ENCODE measurements at places on chromosomes 5 and 9.

GRCh38 chr5:14236757-14237156, 93.6 kb downstream of the TRIO start:
- no peak for DNase-seq

DNA sequence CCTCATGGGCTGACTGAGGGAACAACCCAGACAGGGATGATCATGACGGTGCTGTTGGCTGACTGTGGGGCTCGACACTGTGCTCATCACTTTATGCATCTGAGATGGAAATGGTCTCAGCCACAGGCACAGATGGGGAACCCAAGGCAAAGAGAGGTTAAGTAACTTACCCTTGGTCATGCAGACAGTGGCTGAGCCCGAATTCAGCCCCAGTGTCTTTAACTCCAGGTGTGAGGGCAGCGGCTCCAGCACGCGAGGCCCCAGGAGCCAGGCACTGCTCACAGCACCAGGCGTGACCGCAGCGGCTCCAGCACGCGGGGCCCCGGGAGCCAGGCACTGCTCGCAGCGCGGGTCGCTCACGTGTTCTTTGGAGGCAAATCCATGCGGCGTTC, 45.3 kb upstream of the FCN1 start:
- no peak for DNase-seq

- no peak for DNase-seq
Observed at GRCh38 chr5:173454361-173454735, 126.1 kb upstream of the STC2 start.

- no peak for DNase-seq
Observed at GRCh38 chr5:67283988-67284487, 87.4 kb upstream of the CD180 start.

DNA sequence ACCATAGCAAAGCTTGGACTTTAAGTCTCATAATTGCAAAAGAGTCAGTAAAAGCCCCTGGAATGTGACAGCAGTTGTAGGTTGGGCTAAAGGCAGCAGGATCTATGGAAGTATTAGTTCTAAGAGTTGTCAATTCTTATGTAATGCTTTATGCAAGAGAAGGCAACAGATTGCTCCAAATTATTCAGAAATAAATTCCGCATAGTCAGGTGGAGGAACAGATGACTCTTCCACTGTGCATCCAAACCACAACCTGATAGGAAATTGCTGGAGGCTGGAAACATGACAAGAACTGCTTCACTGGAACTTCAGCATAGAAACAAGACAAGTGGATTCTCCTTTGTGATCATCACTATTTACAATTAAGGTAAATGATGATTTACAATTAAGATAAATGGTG, 101.0 kb downstream of the STARD4 start:
- DNase-seq, result no peak
